ENCODE measurements at places on chromosomes 5 and 9. TPM values are rescaled to one million over a fixed set of nuclear protein-coding genes. Genes with fewer than 3 reads are reported as not detected.

DNA sequence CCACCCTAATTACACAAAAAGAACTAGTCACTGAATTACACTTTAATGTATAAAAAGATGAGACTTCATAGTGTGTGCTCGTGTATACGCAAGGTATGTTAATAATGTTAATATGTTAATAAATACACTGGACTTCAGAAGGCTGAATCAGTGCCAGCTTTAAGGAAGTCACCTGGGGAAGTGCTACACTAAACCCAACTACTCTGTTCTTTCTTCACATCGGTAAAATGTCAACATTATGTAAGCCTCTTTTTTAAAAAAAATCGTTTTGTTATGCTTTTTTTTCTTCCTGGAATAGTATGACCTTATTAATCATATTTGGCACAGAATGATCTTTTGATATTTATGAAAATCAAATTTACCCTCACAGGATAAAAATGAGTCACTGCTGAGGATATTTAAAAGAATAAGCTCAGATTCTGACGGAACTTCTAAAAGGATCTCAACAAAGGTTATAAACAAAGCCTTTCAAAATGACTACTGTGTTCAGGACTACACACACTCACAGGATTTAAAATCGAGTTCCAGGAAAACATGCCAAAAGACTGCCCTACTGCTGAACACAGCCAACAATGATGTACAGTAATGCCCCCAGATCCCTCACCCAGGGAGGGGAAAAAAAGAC is 75.9 kb downstream of the AUH start:
- H3K27ac ChIP-seq: peak overlapping the region; percentile 48
- no peaks in the 10 kb centered on the region for H3K27me3 ChIP-seq
- H3K4me3 ChIP-seq: no peak overlapping the region
- peaks cover 50% of the 10 kb centered on the region for H3K36me3 ChIP-seq
- H3K4me1 ChIP-seq: peaks cover 13% of the 10 kb centered on the region

DNA sequence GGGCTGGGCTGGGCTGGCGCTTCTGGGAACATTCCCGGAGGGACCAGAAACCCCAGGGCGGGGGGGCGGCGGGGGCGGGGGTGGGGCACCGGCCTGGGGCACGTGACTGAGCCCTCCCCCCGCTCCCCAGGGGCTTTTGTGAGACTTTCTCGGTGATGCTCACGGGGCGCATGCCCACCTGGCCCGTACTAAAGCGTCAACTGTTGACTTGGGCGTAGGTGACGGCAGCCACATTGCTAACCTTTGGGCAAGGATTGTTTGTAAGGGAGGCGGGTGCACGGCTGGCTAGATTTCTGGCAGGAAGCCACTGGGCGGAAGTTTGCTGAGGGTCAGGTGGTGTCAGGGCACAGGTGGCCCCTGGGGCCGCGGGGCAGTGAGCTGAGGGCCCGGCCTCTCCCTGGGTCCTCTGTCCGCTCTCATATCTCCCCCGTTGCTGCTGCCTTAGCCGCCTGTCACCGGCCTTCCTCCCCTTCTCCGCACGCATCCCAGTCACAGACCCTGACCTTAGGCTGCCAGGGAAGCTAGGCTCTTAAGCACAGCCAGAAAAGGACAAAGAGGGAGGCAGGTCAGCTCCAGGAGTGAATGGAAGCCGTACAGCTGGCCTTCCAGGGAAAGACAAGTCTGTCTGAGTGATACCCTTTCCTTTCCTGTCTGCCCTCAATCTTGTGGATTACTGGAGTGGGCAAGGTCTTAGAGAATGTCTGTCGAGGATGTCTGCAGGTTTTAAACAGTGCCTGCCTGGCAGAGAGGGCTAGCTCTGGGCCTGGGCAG is 812 bp downstream of the CACFD1 start:
- no peaks in the 10 kb centered on the region for H3K36me3 ChIP-seq
- H3K27ac ChIP-seq: no peak overlapping the region
- H3K4me3 ChIP-seq: peak overlapping the region; percentile 33
- DNase-seq: no peak
- H3K4me1 ChIP-seq: peaks cover 2% of the 10 kb centered on the region

DNA sequence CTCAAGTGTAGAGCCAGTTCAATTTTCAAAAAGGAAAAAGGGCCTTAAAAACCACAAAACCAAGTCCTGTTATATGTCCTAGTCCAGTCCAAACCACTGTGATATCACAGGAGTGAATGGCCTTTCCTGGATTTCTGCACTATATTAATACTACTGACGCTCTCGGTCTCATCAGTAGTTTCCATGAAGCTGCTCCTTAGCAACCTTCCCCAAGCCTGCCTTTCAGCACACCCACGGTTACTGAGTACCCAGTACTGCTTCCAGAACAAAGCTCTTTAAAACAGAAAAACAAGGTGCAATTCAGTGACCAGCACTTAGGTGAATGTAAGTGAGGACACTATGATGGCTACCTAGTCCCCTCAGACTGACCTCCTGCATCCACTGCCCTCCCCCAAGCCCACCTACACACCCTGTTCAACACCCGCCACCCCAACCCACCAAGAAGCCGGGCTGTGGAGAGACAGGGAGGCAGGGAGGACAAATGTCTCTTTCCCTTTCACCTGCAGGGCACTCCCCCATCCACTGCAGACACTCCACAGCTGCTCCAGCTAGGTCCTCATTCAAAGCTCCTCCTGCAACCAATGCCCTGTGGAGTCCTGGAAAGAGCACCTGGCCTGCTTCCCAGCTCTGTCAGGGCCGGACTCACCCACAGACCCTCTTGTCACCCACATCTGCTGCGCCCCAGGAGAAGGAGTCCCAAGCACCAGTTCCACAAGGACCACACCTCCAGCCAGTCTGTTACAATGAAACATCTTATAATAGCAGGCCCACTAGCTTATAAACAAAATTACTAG is 25.9 kb downstream of the PSMB7 start:
- no peaks in the 10 kb centered on the region for H3K27me3 ChIP-seq
- H3K27ac ChIP-seq: no peak overlapping the region
- DNase-seq: no peak
- peaks cover 24% of the 10 kb centered on the region for H3K4me1 ChIP-seq
- no peak overlapping the region for H3K4me3 ChIP-seq

DNA sequence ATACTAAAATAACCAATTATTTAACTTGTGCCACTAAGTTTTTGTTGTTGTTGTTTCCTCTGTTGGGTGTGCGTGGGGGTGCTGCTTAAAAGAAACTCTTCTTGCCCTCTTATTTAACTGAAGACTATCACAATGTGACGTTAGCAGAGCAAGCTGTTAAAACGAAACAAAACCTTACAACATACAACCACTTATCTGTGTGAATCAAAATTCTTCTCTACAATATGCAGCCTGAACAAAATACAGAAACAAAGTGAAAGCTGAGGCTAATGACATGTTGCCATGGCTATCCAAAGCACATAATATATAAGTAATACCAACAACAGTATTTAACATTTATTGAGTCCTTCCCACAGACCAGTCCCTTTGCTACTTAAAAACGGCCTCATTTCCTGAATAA is 291.0 kb downstream of the FBXL17 start:
- H3K4me3 ChIP-seq: no peak overlapping the region
- no peaks in the 10 kb centered on the region for H3K36me3 ChIP-seq
- no peaks in the 10 kb centered on the region for H3K27me3 ChIP-seq
- no peaks in the 10 kb centered on the region for H3K4me1 ChIP-seq
- H3K27ac ChIP-seq: no peak overlapping the region

GRCh38 chr5:164358531-164359259 is 853.3 kb downstream of the MAT2B start:
- no peaks in the 10 kb centered on the region for H3K36me3 ChIP-seq
- DNase-seq: no peak
- no peaks in the 10 kb centered on the region for H3K27me3 ChIP-seq
- no peaks in the 10 kb centered on the region for H3K4me1 ChIP-seq

GRCh38 chr9:72649127-72649442 is 127.7 kb downstream of the TMC1 start:
- no peak for DNase-seq
- H3K4me1 ChIP-seq: no peaks in the 10 kb centered on the region
- H3K4me3 ChIP-seq: no peak overlapping the region
- H3K27me3 ChIP-seq: peaks cover 15% of the 10 kb centered on the region
- H3K27ac ChIP-seq: no peak overlapping the region
- H3K36me3 ChIP-seq: no peaks in the 10 kb centered on the region

DNA sequence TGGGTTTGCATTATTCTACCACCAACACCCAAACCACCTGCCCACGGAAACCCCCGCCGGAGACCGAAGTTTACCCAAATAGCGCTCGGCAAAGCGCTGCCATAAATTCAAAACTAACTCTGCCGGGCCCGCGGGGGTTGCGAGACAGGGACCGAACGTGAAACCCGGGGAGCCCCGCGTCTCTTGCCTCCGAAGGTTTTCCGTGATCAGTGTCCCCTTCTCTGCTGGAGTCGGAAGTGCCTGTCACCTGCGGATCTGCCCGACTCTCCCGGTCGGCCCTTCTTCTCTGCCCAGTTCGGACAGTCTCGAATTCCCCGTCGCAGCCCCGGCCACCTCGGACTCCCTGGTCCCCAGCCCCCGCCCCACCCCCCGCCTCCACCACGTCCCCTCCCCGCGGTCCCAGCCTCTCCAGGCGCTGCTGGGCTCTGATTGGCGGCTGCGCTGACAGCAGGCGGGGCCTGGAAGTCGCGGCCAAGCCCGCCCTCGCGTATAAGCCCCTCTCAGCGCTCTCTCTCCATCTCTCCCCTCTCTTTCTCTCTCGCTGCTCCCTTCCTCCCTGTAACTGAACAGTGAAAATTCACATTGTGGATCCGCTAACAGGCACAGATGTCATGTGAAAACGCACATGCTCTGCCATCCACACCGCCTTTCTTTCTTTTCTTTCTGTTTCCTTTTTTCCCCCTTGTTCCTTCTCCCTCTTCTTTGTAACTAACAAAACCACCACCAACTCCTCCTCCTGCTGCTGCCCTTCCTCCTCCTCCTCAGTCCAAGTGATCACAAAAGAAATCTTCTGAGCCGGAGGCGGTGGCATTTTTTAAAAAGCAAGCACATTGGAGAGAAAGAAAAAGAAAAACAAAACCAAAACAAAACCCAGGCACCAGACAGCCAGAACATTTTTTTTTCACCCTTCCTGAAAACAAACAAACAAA is at the start of gene RORB:
Gene RORB, plus strand, starts transcription at position 517 of the 929 bp plus-strand sequence. CDS start 642 bp downstream, outside the sequence.
- DNase-seq: peak; percentile 64
- peak within 1 kb of the TSS; percentile 87 for H3K4me3 ChIP-seq
- H3K27me3 ChIP-seq: peaks cover 65% of the 10 kb centered on the region
- peaks cover 29% of the 10 kb centered on the region for H3K4me1 ChIP-seq
- H3K27ac ChIP-seq: peak within 1 kb of the TSS; percentile 65

GRCh38 chr5:75616371-75616881 is 5.2 kb downstream of the ANKDD1B start:
- DNase-seq: no peak
- no peaks in the 10 kb centered on the region for H3K36me3 ChIP-seq
- no peak overlapping the region for H3K27ac ChIP-seq
- peaks cover 2% of the 10 kb centered on the region for H3K27me3 ChIP-seq
- H3K4me1 ChIP-seq: peaks cover 6% of the 10 kb centered on the region

LCN2 gene
- total RNA-seq: not detected

PDE6A gene
- not detected for total RNA-seq

MRPL22 gene
- total RNA-seq: 59.7 TPM

FOXD4L5 gene
- 0.18 TPM for total RNA-seq

NR6A1 gene
- 0.44 TPM for total RNA-seq

ACOT12 gene
- not detected for total RNA-seq

SECISBP2 gene
- 40.2 TPM for total RNA-seq

TAS2R1 gene
- total RNA-seq: not detected

ADGRD2 gene
- total RNA-seq: not detected

Measured in activated CD8-positive, alpha-beta memory T cell treated with anti-CD3 and anti-CD28 coated beads, Interleukin-2, amount 10 ng/mL, durations not matched to agents 7 days and 5 days (primary cell).